SW480 (cell line): ENCODE measurements at places on chromosomes 5 and 9.

DNA sequence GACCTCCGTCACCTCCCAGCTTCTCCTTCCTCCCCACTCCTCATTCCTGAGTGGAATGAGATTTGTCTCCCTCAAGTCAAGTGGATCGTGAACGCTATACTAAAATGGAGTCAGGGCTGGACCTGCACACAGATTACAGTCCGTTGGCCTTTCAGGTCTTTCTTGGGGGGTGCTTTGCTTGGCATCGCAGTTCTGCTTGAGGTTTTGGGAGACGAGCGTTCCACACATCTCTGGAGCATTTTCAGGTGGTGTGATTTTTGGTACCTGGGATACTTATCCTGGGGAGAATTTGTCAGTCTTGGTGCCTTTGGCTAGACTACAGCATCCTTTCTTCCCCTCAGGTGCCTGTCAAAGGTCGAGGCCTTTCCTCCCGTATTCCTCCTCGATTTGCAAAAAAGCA lies 23.8 kb upstream of the POMT1 start:
- DNase-seq = no peak

GRCh38 chr5:55173687-55174230 lies 782 bp upstream of the CDC20B start:
- no peak for DNase-seq

- no peak for DNase-seq
These were observed 20.6 kb upstream of the COL5A1 start for GRCh38 chr9:134620751-134621557.

DNA sequence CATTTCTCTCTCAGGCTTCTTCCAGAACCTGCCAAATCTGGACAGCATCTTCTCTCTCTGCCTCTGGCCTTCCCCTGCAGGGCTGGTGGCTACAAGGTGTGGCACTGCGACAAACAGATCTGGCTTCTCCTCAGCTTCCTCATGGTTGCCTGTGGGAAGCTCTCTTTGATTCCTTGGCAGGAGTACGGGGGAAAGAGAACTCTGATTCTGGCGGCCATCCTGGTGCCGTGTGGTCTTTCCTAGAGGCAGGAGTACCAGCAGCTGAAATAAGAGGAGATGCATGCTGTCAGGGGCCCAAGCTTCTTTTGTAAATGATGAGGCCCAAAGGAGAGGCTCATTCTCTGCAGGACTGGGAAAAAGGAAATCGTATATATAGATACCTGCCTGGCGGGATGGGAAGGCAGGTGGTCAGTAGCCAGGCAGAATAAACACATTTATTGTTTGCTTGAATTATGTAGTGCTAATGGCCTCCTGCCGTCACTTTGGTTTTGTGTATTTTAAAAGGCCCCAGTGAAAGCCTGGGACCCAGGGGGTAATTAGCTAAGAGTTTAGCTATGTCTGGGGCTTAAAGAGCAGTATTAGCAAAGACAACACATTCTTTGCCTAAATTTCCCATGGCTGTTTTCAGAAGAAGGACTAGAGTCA lies at the start of gene CER1:
Gene CER1 (minus strand): TSS at position 343 of the 645 bp plus-strand sequence. CDS start 61 bp downstream, at position 282.
- no peak for DNase-seq

GRCh38 chr5:39198127-39198526 lies 21.2 kb downstream of the FYB1 start:
- DNase-seq = peak; percentile 88

DNA sequence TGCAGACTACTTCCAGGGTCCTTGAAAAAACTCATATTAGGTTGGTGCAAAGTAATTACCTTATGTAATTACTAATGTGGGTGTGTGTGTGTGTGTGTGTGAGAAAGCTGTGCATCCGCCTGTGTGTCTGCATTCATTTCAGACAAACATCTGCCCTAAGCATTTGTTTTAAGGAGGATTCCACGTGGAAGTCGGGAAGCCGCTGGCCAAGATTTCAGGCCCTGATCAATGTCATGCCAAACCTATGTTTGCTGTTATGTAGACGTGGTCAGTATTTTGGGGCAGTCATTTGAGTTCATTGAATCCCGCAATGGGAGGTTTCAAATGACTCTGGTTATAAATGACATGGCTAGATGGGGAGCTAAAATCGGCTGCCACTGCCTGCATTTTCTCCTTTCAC lies 33.6 kb upstream of the BASP1 start:
- DNase-seq = no peak

GRCh38 chr5:89097103-89097502 lies 214.1 kb upstream of the MEF2C start:
- DNase-seq = no peak

GRCh38 chr9:137170486-137171148 lies 766 bp upstream of the LRRC26 start:
- no peak for DNase-seq

GRCh38 chr5:115602591-115603125 lies 379 bp upstream of the TICAM2 start:
- DNase-seq = no peak

GRCh38 chr9:135602789-135603481 lies 36.4 kb downstream of the GLT6D1 start:
- peak; percentile 29 for DNase-seq

- no peak for DNase-seq
These were observed 76.2 kb upstream of the ZFAND5 start for GRCh38 chr9:72440992-72441847.

- peak; percentile 98 for DNase-seq
These were observed 102.2 kb downstream of the SERINC5 start for GRCh38 chr5:80153586-80154126.

DNA sequence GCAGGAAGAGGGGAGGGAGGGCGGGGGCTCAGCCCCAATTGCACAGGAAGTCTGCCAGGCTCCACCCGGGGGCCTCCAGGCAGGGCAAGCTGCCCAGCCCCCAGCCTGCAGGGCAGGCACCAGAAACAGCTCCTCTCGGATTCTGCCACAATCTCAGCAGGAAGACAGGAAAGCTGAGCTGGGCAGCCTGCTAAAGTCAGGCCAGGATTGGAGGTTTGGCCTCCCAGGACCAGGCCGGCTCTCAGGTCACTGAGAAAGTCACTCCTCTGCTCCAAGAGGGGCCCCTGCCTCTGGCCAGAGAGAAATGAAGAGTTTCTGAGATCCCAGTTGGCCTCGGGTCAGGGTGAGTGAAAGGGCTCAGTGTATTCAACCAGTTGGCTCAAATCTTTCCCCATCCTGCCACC lies 54.6 kb upstream of the STXBP1 start:
- no peak for DNase-seq

GRCh38 chr5:78907255-78907891 lies 77.7 kb downstream of the ARSB start:
- DNase-seq = no peak

DNA sequence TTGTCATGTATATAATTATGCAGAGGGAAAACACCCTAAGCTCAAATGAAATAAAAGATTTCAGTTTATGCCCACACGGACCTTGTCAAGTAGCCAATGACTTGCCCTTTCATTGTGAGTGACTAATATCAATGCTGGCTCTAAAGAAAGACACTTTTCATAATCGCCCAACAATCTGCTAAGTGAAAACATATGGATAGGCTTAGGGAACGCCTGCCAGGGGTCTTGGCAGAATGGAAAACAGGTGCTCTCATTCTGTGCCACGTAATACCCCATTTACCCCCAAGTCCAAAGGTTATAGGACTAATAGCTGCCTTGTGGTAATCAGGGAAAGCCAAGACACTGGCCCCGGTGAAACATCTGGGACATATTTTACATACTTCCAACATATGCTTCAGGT lies 157.7 kb downstream of the SLF1 start:
- no peak for DNase-seq
